Activated T-helper 1 cell treated with Interleukin-2 at 50 U/mL for 16 hours (primary cell): ENCODE measurements at places on chromosomes 7 and 10.

- DNase-seq = no peak
Observed at GRCh38 chr10:118407026-118407425, 64.9 kb upstream of the FAM204A start.

- DNase-seq = no peak
Observed at GRCh38 chr10:131898061-131898460, 2.7 kb upstream of the PPP2R2D start.

DNA sequence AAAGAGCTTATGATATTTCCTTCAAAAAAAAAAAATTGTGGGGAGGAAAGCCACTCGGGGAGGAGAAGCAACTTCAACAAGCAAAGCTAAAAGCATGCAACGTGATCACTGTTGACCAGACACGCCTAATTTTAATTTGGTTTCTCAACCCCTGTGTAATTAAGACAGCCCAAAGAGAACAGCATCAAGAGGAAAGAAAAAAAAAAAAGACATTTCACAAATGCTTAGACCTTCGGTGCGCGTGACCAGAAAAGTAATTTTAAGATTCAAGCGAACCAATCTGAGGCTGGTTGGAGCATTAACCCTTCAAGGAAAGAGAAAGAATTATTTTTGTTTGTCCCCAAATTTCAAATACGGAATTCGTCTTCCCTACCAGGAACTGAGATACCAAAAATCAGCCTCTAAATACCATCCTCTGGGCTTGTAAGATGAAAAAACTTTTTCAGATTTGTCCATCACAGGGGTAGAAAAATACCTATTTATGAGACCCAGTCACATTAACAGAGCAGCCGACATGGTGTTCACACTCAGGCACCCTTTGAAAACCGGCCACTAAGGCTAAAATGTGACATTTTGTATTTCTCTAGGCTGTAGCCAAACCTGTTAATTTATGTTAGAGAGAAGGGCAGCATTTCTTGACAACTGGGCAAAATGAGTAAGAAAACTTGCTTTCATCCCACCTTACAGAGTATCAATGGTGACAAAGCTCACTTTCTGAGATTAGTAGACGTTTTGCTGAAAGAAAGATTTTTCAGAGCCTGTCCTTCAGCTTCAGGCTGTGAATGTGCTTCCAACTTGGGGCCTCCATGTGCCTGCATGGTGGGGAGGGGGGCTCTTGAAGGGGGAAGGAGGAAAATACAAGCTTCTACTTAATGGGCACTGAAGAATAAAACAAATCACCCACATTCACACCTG lies 179.9 kb upstream of the KLF14 start:
- DNase-seq = no peak

DNA sequence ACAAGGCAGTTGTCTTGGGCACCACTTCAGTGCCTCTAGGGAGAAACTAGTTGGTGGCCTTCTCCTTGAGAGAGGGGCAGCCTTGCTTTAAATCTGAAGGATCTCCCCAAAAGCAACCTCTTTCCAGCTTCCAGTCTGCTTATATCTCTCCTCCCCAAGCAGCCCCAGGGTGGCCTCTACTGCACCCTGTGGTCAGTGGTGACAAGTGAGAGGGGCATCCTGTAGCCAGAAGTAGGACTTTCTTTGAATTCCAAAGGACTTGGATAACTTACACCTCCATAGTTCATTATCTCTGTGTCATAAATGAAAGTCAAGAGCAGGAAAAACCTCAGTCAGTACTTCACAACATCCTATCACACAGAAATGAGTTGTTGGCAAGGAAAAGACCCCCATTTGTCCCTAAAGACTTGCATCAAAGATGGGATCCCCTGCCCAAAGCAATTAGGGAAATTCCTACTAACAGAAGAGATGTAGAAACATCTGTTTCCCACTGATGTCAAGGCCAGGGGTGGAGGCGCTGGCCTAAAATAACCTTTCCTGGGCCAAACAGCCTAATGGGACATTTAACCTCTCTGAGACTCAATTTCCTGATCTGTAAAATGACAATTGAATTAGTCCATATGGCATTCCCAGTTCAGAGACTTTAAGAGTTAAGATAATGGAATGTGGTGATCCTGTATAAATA lies 44.0 kb upstream of the ANKRD1 start:
- DNase-seq = no peak

GRCh38 chr10:115167751-115168150 lies 74.6 kb downstream of the ATRNL1 start:
- no peak for DNase-seq

DNA sequence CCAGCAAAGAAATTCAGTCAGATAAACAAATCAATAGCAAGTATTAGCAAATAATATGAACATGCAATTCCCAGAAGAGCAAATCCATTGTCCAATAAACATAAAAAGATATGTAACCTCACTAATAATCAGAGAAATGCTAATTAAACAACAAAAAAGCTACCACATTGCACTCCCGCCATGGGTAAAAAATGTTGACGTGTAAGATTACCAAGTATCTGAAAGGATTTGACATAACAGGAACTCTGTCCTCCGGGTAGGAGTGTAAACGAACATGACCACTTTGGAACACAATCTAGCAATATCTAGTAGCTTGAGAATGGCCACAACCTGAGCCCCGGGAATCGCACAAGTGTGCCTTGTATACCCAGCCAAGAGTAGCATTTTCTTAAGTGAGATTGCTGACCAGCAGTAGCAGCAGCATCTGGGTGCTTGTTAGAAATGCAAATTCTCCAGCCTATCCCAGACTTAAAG lies 31.6 kb downstream of the DYDC1 start:
- no peak for DNase-seq

- no peak for DNase-seq
Observed at GRCh38 chr7:137980308-137980707, 21.6 kb downstream of the CREB3L2 start.

DNA sequence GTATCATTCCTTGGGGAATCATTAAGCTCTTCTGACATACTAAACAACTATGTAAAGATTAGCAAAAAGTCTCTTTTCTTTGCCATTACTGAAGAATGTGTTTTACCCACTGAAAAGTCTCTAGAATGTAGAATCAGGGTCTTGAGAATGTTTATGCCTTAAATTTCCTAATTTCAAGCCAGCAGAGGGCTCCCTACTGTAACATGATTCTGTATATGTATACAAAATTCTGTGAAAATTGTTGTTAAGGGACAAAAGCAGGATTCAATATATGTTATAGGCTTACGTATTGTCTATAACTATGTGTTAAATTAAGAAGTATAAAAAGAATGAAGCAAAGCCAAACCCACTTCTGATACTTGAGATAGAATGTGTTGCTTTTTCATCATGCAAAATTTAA lies 296.9 kb upstream of the DGKB start:
- no peak for DNase-seq

- no peak for DNase-seq
Observed at GRCh38 chr10:28796606-28797512, 119.5 kb downstream of the BAMBI start.

DNA sequence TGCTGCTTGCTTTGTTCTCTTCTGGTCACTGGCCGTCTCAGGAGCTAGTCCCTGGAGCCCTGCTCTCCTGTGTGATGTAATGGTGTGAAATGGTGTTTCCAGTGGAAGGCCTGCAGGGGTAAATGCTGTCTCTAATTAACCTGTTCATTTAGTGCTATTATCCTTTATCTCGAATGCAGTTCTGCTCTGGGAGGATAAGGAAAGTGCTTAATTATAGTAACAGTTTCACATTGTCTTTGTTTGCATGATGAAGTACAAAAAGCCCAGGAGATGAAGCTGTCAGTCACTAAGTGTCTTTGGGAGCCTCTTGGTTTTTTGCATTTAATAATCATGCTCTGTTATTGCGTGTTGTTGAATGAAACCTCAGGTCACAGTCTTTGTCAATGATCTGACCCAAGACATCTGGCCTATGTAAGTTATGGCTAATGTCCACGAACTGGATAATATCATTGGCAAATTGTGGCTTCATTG lies 755.3 kb upstream of the GALNT17 start:
- DNase-seq = no peak

DNA sequence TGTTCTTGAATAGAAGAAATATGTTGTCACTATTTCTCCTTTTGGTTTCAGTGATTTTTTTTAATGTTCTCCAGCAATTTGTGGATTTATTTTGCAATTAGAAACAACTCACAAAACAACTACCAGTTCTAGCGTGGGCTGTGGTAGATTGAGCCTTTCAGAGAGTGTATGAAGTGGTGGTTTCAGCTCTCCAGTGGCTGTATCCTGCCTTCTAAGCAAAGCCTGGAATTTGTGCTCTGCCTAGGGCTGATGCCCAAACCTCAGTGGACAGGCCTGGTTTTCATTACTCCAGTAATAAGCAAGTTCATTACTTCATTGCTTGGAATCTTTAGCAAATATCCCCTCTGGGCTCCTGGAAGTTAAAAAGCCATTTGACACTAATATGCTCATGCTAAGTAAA lies 35.9 kb downstream of the APBB1IP start:
- no peak for DNase-seq

- no peak for DNase-seq
Observed at GRCh38 chr10:1631282-1631681, 106.0 kb downstream of the ADARB2 start.
